Parietal lobe (tissue), 2 donors: ENCODE measurements at places on chromosomes 2 and 18. TPM values are rescaled to one million over a fixed set of nuclear protein-coding genes. Genes with fewer than 3 reads are reported as not detected.

The FARP2 gene
- total RNA-seq = 47.0 TPM

The METAP1D gene
- total RNA-seq = 16.0 TPM

The MTCL1 gene
- 61.0 TPM for total RNA-seq

The CCL20 gene
- not detected for total RNA-seq

The SCYGR3 gene
- total RNA-seq = not detected

The SFTPB gene
- total RNA-seq = not detected

The ABCG8 gene
- total RNA-seq = 0.31 TPM

The AFF3 gene
- 153 TPM for total RNA-seq

The HRH4 gene
- total RNA-seq = not detected

The RPIA gene
- total RNA-seq = 8.1 TPM

The TEKT4 gene
- not detected for total RNA-seq

The KLHL29 gene
- total RNA-seq = 43.2 TPM

The FAM210A gene
- 23.5 TPM for total RNA-seq

The CRYBA2 gene
- not detected for total RNA-seq

The EMILIN2 gene
- total RNA-seq = 0.94 TPM

The CROCC2 gene
- under 0.01 TPM for total RNA-seq

The GCKR gene
- total RNA-seq = 1.3 TPM

The ZNF521 gene
- total RNA-seq = 20.0 TPM

The FAM110C gene
- 2.8 TPM for total RNA-seq

The MDH1B gene
- 4.7 TPM for total RNA-seq

The SCG2 gene
- total RNA-seq = 50.7 TPM

The MAL gene
- not detected for total RNA-seq

The NEUROD1 gene
- 4.7 TPM for total RNA-seq

The POTEJ gene
- total RNA-seq = not detected

The SERPINB8 gene
- 1.3 TPM for total RNA-seq

The DOK6 gene
- total RNA-seq = 94.5 TPM

The C2orf80 gene
- 21.0 TPM for total RNA-seq

The TRIM43B gene
- total RNA-seq = not detected

The SKOR2 gene
- not detected for total RNA-seq

The C2orf78 gene
- total RNA-seq = not detected

The ZEB2 gene
- 925 TPM for total RNA-seq

The DIPK1C gene
- total RNA-seq = 7.8 TPM

The MAP2 gene
- total RNA-seq = 1,096 TPM

The LIMS3 gene
- 2.5 TPM for total RNA-seq
